ENCODE measurements at places on chromosomes 1 and 21.

DNA sequence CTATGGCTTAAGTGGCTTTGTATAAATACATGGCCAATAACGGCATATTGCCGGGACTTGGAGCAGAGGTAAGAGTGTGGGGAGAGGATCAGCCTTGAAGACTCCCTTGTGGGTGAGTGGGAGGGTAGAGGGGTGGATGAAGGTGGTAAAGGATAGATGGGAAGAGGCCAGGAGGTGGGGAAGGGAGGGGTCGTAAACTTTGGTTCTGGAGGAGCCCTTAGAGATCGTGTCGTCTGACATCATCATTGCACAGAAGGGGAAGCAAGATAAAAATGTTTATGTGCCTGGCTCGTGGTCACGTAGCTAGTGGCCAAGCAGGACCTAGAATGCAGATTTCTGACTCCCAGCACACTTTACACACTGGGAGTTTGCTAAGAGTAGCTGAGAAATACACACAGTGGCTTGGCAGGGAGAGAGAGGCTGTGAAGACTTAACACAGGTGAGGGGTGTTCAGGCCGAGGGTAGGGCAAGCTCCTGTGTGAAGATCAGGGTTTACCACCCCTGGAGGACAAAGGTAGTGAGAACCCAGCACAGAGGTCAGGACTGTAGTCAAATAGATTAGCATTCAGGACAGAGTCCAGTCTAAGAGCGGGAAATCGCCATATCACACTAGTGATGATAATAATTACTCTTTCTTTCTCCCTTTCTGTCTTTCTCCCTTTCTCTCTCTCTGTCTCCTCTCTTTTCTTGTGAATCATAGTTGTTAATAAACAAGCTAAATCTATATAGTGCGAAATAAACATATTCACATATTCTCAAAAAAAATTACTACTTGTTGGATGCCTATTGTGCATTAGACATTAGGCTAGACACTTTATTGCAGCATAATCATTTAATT is 75.5 kb downstream of the LRRC8D start:
- no peak for DNase-seq

DNA sequence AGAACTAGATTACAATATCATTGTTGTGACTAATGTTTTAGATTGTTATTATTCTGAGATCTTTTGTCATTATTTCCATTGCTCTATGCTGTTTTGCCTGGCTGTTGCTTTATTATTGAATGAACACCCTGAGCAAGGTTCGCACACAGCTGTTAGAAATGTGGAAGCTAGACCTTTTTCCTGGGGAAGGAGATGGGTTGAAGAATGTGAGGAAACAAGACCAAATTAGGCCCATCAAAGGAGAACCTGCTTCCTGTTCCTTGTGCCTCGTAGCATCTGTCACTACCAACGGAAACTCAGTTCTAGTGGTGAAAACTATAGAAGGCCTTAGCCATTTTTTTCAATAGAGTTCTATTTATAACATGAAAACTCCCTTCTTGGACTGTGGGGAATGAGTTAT is 68.7 kb downstream of the RGL1 start:
- DNase-seq, result no peak

DNA sequence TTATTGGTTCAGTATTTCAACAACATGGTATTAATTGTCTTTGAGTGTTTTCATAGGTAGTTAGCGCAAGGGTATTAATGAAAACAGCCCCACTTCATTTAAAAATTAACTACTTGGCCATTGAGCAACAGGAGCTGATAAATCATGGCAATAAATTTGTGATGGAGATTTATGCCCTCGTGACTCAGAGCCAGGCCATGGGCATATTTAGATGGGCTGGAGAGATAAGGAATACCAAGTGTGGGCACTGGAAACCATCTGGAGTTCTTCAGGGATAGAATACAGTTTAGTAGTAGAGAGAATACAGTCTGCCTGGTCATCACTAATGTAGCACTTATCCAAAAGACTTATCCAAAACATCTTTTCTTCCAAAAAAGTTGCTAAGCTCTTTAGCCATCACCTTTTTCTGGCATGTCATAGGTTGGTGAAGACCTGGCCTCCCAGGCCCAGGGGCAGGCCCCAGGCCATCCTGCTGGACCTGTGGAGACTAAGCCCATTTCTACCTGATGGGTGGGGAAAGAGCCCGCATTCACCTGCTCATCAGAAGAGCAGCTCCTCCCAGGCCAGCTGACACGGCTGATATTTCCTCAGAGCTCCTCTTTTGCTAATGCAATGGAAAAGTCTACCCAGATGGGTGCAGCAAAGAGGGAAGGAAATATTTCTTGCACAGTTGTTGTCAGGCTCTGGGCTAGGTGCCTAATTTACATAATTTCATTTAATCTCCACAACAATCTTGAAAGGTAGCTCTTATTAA is 238.0 kb downstream of the TM2D1 start:
- DNase-seq, result no peak

DNA sequence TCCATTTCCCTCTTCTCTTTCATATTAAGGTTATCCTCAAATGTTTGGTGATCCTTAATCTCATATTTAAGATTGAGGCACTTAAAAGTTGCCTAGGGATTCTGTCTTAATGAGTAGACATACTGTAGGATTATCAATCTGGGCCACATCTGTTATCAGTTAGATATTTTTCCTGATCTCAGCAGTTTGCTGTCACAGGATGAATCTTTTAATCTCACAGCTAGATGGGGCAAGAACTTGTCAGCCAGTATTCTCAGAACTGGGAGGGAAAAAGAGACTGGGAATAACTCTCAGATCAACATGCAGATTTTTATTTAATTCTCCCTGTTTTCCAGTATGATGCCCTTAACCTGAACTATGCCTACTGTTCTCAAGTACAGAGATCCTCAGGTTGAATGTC is 14.0 kb downstream of the ZNF644 start:
- DNase-seq, result no peak

DNA sequence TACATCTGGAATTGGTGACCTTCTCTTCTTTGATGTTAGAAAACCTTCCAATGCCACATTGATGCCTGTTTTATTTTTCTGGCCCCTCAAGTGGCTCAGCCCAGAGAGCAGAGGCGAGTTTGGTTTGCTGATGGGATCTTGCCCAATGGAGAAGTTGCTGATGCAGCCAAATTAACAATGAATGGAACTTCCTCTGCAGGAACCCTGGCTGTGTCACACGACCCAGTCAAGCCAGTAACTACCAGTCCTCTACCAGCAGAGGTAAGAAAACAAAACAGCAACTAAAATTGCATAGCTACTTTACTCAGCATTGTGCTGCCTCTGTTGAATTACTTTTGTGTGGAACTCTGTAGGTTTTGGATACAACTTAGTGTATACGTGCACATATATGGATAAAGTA is 97.6 kb downstream of the CC2D1B start:
- no peak for DNase-seq

- no peak for DNase-seq
Observed at GRCh38 chr1:21304488-21304887, 14.2 kb upstream of the ECE1 start.

GRCh38 chr1:117059334-117059677 is 820 bp upstream of the TTF2 start:
- peak; percentile 55 for DNase-seq

DNA sequence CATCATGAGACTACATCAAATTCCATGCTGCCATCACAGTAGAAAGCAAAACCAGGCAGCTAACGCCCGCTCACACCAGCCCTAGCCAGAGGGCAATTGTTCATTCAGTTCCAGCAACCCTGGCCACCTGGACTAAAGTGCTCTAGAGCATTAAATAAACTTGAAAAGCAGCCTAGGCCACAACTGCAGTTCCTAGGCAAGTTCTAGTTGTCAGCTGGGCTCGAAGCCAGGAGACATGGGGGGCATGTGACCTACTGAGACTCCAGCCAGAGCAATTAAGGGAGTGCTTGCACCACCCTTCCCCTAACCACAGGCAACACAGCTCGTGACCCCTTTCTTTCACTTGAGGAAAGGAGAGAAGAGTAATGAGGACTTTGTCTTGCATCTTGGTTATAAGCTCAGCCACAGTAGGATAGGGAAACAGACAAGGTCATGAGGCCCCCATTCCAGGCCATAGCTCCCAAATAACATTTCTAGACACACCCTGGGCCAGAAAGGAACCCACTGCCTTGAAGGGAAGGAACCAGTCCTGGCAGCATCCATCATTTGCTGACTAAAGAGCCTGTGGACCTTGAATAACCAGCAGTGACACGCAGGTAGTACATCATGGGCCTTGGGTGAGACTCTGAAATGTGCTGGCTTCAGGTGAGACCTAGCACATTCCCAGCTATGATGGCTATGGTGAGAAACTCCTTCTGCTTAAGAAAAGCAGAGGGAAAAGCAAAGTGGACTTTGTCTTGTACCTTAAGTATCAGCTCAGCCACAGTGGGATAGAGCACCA is 77.0 kb downstream of the ZZZ3 start:
- DNase-seq, result no peak

- DNase-seq, result no peak
Observed at GRCh38 chr1:53585129-53585528, 125.9 kb downstream of the DMRTB1 start.

DNA sequence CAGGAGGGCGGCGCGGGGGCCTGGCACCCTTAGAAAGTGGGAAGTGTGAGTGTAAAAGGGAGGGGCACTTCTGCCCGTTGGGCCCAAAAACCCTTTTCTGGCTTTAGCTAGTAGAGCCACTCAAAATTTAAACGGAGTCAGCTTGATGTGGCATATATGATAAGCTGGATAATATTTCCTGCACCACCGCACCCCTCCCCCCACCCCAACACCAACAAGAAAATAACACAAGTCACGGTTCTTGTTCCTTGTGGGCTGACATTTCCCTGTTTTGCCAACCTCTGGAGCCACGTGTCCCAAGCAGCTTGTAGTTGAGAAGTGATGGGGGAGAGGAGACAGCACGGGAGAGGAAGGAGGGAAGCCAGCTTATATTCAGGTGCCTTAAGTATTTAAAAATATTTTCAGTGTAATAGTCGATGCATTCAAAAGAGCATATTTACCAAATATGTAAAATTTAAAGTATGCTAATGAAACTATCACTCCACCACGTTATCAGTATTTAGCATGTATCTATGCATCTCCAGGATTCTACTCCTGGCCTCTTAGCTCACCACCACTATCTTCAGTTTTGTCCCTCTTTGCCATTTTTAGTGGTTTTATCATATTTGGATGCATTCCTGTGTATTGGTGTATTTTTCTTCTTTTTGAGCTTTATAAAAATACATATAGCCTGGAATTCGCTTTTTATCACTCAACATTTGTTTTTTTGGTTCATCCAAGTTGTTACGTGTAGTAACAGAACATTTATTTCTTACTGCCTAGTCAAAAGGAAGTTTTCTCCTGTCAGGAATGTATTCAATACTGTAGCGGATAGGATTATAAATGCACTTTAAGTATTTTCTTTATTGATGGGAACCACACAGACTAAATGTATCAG is 773 bp upstream of the DDX59 start:
- peak; percentile 52 for DNase-seq

- no peak for DNase-seq
Observed at GRCh38 chr1:115536279-115536816, 105.4 kb upstream of the VANGL1 start.

DNA sequence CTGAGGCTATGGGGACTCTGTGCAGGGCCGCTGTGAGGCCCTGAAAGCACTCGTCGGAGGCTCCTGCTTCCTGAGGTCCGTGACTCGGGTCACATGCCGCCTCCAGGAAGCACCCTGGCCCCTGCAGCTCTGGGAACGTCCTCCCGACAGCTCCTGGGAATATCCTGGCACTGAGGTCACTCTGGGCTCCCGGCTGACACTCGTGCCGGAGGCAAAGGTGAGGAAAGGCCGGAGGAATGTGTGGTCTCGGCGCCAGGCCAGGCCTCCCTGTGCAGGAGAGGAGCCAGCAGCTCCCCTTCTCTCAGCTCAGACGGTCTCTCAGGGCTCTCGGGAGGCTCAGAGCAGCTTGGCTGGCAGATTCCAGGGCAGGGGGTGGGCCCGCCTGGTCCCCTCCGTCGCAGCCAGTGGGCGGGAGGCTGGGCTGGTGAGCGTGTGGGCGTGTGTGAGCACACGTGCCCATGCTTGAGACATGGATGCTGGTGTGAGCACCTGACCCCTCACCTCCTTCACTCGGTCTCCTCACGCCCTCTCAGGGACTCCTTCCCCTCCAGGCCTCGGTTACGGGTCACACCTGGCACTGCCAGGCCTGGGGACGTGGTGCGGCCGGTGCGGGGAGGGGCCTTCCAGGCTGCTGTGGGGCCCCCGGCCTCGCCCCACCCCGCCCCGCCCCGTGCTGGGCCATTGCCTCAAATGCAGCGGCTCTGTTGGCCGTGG is 5.5 kb upstream of the RNF223 start:
- peak; percentile 58 for DNase-seq

DNA sequence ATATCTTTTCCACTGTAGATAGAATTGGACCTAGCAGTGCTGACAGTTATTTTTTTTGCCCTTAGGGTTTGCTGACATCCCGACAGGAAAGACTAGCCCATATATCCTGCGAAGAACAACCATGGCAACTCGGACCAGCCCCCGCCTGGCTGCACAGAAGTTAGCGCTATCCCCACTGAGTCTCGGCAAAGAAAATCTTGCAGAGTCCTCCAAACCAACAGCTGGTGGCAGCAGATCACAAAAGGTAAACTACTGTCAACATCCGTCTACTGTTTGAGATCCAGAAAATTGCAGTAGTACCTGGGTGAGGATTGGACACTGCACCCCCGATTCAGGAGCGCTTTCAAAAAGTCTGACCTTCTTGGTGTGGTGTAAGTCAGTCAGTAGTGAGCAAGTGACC is 55.8 kb downstream of the CENPF start:
- no peak for DNase-seq

DNA sequence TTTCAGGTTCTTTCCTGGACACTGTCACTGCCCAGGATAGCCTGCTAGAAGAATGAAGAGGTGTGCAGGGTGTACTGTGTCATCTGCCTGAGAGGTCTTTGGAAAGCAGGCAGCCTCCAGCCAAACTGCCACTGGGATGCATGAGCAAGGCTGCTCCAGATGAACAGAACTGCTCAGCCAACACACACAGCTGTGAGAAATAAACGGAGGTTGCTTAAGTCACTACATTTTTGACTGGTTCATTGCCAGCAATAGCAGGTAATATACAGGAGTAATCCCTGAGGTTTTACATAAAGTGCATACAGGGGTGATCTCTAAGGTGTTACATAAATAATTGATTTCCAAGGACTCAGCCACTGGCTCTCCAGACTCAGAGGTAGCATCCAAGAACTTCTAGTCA is 516.9 kb downstream of the BRINP3 start:
- DNase-seq, result no peak

DNA sequence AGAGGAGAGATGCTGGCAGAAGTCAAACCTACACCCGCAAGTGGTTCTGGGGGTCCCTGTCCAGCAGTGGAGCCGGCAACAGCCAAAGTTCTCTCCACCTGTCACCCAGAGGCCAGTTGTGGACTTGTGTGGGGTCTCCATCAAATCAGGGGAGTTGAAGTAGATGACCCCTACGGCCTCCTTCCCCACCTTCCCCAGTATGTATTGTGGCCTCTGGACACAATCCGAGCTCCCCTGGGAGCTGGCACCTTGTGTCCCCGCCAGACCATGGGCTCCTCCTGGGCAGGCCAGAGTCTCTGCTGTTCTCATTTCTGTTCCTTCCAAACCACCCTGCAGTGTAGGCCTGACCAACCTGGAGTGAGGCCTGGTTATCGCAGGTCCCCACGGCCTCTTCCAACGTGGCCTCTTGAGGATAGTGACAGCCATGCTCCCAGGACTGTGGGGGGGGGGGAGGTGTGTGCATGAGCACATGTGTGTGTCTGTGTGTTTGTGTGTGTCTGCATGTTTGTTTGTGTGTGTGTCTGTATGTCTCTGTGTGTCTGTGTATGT is 246.4 kb downstream of the MATN1 start:
- no peak for DNase-seq

- peak; percentile 16 for DNase-seq
Observed at GRCh38 chr1:85544689-85545215, 35.8 kb upstream of the CCN1 start.

- DNase-seq, result no peak
Observed at GRCh38 chr1:218361298-218362065, 16.3 kb downstream of the TGFB2 start.
